ENCODE measurements at places on chromosomes 6 and 20.

DNA sequence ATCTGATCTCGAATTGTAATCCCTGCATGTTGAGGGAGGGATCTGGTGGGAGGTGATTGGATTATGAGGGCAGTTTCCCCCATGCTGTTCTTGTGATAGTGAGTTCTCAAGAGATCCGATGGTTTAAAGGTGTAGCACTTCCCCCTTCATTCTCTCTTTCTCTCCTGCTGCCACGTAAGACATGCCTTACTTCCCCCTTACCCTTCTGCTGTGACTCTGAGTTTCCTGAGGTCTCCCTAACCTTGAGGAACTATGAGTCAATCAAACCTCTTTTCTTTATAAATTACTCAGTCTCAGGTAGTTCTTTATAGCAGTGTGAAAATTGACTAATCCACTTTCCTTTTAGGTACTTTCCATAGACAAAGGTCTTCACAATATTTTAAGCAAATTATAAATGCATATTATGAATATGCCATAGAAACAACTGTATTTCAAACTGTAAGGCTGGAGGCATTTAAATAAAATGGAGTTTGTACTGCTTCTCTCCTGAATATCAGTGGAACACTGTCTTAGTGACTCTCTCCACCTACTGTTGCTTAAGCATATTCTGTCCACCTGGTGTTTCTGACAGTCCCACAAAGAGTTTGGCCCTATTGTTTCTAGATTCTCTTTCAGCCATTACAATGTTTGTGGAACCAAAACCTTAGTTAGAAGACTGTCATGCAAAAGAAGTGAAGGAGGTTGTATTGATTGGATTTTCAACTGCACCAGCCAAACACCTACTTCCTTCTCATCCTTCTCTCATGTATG, 24.3 kb upstream of the IL17A start:
- DNase-seq, result no peak

GRCh38 chr20:48626938-48627736, 200.7 kb downstream of the PREX1 start:
- DNase-seq, result no peak

- no peak for DNase-seq
Observed at GRCh38 chr20:35286077-35286898, 1.7 kb upstream of the EIF6 start.

- no peak for DNase-seq
Observed at GRCh38 chr6:45378334-45378926, 696 bp upstream of the SUPT3H start.

GRCh38 chr20:32440758-32441078, 82.6 kb downstream of the ASXL1 start:
- no peak for DNase-seq

GRCh38 chr6:31170987-31171671, 647 bp upstream of the POU5F1 start:
- no peak for DNase-seq

GRCh38 chr6:19609972-19610641, 227.1 kb upstream of the ID4 start:
- DNase-seq, result no peak

GRCh38 chr6:26056583-26057350, 30.5 kb upstream of the HFE start:
- DNase-seq, result no peak

Data from GM04503 (cell line).